T-helper 1 cell treated with Interleukin-12 subunit alpha and Interleukin-12 subunit beta and Interleukin-4 antibody, amounts not matched to agents 30 ng/mL and 1 ng/mL, for 36 hours (primary cell): ENCODE measurements at places on chromosomes 3 and 15. TPM values are rescaled to one million over a fixed set of nuclear protein-coding genes. Genes with fewer than 3 reads are reported as not detected.

ZPLD1 gene
- not detected in 2 replicates for total RNA-seq

PLA2G4E gene
- total RNA-seq = not detected in 2 replicates

COL7A1 gene
- 1.4 and 1.9 TPM in 2 replicates for total RNA-seq

ROPN1 gene
- total RNA-seq = not detected in 2 replicates

PIGX gene
- total RNA-seq = 67.2 and 67.5 TPM in 2 replicates

ZNF860 gene
- 0.10 and 0.20 TPM in 2 replicates for total RNA-seq

SENP8 gene
- total RNA-seq = 0.93 and 1.0 TPM in 2 replicates

LYZL4 gene
- total RNA-seq = not detected in 2 replicates

GREM1 gene
- not detected in 2 replicates for total RNA-seq

PLOD2 gene
- 0.95 and 1.0 TPM in 2 replicates for total RNA-seq

ZNF385D gene
- not detected in 2 replicates for total RNA-seq

SSUH2 gene
- total RNA-seq = 0.07 TPM in 1 of 2 replicates, not detected in the other

CCR1 gene
- 78.2 and 80.0 TPM in 2 replicates for total RNA-seq

TGM4 gene
- total RNA-seq = not detected in 2 replicates

ROBO2 gene
- total RNA-seq = not detected in 2 replicates

RBPMS2 gene
- not detected in 2 replicates for total RNA-seq

GLDN gene
- not detected in 2 replicates for total RNA-seq

CAMP gene
- not detected in 2 replicates for total RNA-seq

SHISA5 gene
- total RNA-seq = 244 and 245 TPM in 2 replicates

RAF1 gene
- total RNA-seq = 95.9 and 104 TPM in 2 replicates

INSYN1 gene
- not detected in 2 replicates for total RNA-seq

SEMA6D gene
- total RNA-seq = 0.32 TPM in 1 of 2 replicates, not detected in the other

IGDCC3 gene
- not detected in 2 replicates for total RNA-seq

TCAIM gene
- 16.2 TPM in 2 replicates for total RNA-seq

ATP13A4 gene
- 1.0 and 1.4 TPM in 2 replicates for total RNA-seq

PLCB2 gene
- total RNA-seq = 178 TPM in 2 replicates

SLC22A13 gene
- total RNA-seq = 0.71 and 0.78 TPM in 2 replicates

CPNE4 gene
- 0.10 and 0.27 TPM in 2 replicates for total RNA-seq

KLHL40 gene
- total RNA-seq = not detected in 2 replicates

MESP1 gene
- total RNA-seq = 0.85 and 1.3 TPM in 2 replicates
